IMR-90 (cell line): ENCODE measurements at places on chromosomes 7 and 10. TPM values are rescaled to one million over a fixed set of nuclear protein-coding genes. Genes with fewer than 3 reads are reported as not detected.

DNA sequence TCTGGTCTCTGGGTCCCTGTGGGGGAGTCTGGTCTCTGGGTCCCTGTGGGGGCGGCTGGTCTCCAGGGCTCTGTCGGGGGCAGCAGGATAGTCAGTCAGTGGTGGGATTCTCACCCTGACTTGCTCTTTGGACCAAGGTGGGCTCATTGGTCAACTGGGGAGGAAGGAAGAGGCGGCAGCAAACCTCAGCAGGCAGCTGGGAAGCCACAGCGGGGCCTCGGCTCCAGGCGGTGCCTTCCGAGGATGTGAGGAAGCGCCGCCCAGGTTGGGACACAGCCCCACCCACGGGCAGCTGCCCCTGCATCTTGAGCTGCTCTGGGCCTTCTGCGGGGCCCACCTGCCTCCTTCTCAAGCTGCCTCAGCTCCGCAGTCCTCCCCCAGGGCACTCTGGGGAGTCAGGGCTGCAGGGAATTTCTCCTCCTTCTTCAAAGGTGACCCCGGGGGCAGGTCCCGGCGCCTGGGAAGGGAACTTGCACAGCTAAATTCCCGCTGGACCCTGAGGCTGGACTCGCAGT lies 20.4 kb upstream of the KNDC1 start:
- DNase-seq = no peak

DNA sequence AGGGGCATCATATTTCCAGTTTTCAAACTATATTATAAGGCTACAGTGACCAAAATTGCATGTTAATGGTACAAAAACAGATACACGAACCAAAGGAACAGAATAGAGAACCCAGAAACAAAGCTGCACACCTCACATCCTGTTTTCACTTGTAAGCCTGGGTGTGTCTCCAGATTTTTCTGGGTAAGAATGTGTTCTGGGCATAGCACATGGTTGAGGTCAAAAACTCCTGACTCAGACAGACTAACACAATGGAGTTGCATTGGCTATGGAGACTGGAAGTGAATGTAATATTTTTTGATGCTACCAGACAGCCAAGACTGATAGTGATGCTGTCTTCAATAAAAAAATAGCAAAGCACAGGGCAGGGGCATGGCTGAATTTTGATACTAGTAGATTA lies 1175.2 kb downstream of the NXPH1 start:
- no peak for DNase-seq

DNA sequence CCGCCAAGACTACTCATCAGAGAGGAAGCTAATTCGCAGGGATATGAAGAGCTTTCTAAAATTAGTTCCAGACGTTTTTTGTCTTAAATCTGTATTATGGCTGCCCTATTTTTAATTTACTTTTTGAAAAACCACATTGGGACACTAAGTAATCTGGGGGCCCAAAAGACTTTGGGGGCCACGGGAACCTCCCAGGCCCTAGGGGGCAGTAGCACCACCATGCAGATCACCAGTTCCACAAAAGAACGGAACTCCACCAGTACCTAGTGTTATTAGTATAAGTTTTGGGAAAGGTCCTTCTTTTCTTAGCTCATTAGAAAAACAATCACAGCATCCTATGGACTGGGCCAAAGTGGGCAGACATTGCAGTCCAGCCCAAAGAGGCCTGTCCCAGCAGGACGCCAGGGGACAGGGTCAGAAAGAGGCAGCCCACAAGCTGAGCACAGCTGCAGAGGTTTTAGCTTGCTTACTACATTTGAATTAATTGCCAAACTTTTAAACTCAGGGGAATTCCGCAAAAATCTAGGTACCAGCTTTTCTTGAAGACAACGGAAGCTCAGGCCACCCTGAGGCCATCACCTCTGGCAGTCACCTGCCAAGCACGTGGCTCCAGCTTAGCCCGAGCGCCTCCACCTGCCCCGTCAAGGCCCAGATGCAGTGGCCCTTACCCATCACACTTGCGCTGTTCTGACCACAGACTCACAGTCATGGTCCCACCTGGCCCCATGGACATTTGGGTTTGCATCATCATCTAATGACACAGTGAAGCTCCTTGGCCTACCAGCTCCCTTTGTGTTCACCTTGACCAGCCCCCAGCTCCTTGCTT lies 74.8 kb downstream of the PARP12 start:
- DNase-seq = no peak

DNA sequence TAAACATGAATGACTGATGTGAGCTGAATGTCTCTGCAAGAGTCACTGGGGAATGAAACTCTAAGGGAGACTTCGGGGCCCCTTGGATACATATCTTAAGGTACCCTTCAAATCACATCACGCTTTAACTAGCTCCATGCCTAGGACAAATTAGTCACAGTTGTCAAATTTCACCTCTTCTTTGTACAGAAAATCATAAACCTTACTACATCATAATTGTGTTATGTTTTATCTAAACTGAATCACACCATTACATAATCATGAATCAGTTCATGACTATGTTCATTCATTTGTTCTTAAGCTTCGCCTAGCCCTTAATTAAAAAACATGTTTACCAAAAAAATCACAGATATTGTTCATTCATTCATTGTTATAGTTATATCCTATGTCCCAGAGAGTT lies 2.1 kb upstream of the SLC13A1 start:
- no peak for DNase-seq

GRCh38 chr7:101823596-101823995 lies 6.2 kb downstream of the CUX1 start:
- DNase-seq = no peak

The SEMA3C gene
- 19.3 and 21.2 TPM in 2 replicates for polyA plus RNA-seq

The ASIC3 gene
- 0.70 and 0.74 TPM in 2 replicates for polyA plus RNA-seq

GRCh38 chr7:100673942-100674410 lies 436 bp downstream of the GNB2 start:
- no peak for DNase-seq
